ENCODE measurements at places on chromosomes 11 and 22. TPM values are rescaled to one million over a fixed set of nuclear protein-coding genes. Genes with fewer than 3 reads are reported as not detected.

The OR8U1 gene
- total RNA-seq, result not detected

The SPDYC gene
- not detected for total RNA-seq

DNA sequence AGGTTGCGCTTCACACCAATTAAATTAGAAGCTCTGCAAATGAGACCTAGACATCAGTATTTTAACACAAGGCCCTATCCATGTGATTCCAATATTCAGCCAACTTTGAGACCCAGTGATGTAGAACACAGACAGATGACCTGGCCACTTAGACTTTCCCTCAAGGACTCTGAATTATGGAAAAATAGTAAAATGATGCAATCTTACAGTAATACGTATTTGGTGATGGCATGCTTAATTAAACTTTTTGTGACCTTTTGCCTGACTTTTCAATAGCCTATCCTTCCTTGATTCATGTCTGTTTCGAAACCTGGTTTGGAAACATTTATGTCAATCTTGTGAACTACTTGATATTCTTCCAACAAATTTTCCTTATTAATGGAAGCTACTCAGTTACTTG lies 521.2 kb downstream of the KCNA4 start:
- H3K4me3 ChIP-seq, result no peak overlapping the region
- no peaks in the 10 kb centered on the region for H3K36me3 ChIP-seq

The TRIM49 gene
- total RNA-seq, result not detected

DNA sequence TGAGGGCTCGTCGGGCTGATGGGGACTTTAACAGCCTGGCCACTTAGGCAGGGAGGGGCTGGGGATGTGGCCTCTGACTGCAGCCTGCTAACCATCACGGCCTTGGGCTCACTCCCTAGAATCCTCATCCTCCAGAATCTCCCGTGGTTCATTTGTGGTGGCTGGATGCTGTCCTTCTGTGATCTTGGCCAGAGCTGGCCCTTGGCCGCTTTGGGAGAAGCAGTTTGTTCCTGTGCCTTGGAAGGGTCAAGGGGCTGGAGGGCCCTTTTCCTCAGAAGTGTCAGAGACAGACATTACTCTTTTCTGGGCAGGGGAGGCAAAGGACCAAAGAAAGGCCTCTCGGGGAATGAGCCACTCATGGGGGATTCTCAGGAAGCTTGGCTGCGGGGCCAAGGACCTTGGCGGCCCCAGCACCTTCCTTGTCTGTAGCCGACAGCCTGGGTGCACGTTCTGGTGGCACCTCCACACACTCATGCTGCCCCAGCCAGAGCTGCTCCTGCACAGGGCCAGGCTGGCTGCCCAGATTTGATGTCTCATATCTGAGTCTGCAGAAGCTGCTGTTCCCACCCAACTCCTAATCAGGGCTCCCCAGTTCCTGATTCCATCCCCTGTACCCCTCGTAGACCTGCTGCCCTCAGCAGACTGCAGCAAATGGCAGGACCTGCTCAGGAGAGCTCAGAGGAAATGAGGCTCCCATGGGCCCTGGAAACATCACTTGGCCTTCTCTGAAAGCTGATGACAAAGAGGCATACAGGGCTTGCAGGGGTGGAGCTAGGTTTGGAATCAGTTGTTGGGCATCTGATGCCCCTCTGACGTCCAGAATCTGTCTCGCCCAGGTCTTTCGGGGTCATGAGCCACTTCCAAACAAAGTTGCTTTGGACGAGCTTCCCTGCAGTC lies 107.7 kb downstream of the CTTN start:
- H3K27ac ChIP-seq, result no peak overlapping the region
- H3K36me3 ChIP-seq, result no peaks in the 10 kb centered on the region
- H3K4me3 ChIP-seq, result no peak overlapping the region
- no peaks in the 10 kb centered on the region for H3K4me1 ChIP-seq

DNA sequence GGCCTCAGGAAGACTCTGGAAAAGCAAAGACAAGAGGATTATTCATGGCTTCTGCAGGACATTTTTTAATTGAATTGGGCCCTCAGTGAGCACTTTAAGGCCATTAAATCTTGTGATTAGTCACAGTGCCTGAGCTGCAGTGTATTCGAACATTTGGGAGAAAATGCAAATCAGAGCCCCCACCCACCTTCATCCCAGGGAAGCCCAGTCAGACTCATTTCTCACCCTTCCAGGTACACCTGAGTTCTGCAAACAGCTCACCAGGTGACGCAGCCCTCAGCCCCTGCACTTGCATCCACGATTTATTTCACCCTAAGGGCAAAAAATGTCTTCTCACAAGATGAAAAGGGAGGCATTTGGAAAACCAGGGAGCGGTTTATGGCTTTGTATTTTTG lies 128.7 kb downstream of the MPPED1 start:
- no peak overlapping the region for H3K4me3 ChIP-seq
- DNase-seq, result no peak
- no peak overlapping the region for H3K27ac ChIP-seq

GRCh38 chr22:27997538-27997937 lies 78.5 kb upstream of the PITPNB start:
- no peak overlapping the region for H3K27ac ChIP-seq
- no peak overlapping the region for H3K4me3 ChIP-seq
- H3K4me1 ChIP-seq, result peaks cover 4% of the 10 kb centered on the region
- H3K36me3 ChIP-seq, result no peaks in the 10 kb centered on the region

The TSGA10IP gene
- total RNA-seq, result not detected

The NCR3LG1 gene
- 0.33 TPM for total RNA-seq

The RAB39A gene
- not detected for total RNA-seq

Measured in PC-9 (cell line).